ENCODE measurements at places on chromosomes 5 and 9.

DNA sequence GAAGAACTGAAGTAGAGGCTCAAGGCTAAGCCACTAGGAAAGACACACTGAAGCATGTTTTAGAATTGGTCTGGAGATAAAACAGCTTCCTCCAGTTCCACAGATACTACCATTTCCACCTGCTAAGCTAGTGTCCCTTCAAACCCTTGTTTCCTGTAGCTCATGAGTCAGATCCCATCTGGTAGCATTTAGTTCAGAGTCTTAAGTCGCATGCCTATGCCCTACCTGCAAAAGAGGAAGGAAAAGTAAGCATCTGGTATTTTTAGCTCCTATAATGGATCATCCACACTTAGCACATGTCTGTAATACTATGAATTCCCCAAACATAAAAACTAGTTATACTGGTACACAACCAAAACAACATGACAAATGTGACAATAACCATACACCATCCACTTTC is 92.1 kb downstream of the CDKN2A start:
- peak; percentile 3 for DNase-seq

GRCh38 chr5:76956033-76956432 is 3.2 kb downstream of the CRHBP start:
- no peak for DNase-seq

DNA sequence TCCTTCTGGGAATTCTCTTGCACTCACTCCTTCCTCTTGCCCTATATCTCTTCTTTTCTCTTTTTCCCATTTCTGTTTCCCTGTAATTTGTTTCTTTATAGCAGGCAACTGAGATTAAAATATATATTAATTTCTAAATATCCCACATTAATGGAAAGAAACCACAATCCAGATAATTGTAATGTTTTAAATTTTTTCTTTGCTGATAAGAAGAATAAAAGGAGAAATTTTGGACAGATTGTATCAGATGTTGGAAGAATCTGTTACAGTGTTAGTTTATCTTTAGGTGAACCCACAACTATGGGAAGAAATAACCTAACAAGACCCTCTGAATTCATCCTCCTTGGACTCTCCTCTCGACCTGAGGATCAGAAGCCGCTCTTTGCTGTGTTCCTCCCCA is at the start of gene OR1L1:
TSS of gene OR1L1 (plus strand) at position 301 of the 400 bp plus-strand sequence. CDS start at position 301, 0 bp downstream.
- DNase-seq = no peak

DNA sequence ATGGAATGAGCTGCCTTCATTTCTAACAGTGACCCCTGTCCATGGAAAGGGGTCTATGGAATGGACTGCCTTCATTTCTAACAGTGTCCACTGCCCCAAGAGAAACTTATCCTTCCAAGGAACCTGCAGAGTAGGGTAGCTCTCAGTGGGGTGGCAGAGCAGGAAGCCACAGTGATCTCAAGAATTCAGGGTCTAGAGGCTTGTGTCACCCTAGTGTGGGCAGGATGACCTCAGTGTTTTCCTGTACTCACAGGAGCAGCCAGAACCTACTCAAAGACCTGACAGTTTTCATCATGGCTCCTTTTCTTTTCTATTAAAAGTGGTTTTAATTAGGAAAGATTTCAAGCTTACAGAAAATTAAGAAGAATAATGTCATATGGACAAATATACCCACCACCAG is 27.5 kb downstream of the SEC61B start:
- no peak for DNase-seq

- no peak for DNase-seq
Observed at GRCh38 chr9:113310538-113310937, 7.4 kb upstream of the RNF183 start.

- no peak for DNase-seq
Observed at GRCh38 chr5:1405121-1405520, 40.1 kb downstream of the SLC6A3 start.
